ENCODE measurements at places on chromosomes 11 and 22.

GRCh38 chr11:118245936-118246562, 6.1 kb downstream of the MPZL3 start:
- DNase-seq: no peak

DNA sequence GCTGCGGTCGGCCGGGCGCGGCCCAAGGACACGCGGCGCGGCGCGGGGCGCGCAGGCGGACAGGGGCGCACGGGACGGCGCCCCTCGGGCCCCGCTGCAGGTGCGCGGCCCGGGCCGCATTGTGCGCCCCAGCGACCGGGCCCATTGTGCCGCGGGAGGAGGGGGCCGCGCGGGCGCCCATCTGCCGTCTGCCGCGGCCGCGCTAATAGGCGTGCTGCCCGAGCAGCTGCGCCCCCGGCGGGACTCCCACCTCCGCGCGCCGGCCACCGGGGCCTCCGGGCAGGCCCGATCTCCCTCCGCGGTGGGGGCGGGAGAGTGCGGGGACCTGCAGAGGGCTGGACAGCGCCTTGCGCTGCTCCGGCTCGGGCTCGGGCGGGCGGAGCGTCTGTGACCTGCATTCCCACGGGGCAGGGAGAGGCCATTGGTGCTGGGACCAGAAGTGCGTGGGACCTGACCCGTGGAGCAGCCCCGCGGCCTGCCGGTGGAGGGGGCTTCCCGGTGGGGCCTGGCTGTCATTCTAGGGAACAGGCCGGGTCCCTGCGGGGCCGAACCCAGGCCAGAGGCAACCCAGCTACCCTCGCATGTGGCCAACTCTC, 933 bp downstream of the BRSK2 start:
- no peak for DNase-seq

DNA sequence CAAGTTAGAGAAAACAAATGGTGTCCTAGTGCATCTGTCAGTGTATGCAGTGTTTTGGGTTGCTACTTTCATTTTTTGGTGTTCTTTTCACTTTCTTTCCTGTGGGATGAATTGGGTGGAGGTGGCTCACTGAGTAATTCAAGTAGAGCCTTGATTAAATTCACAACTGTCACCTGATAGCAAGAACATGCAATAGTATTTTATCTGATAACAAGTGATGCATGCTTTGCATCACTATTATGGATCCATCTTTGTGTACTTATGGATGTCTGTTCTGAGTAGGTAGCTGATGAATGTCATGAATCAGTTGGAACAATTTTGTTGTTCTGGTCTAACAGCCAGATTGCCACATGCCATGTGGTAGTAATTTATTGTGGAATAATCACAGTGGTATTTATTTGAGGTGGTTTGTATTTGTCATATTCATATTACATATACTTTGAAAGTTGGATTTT, 87.5 kb downstream of the DDX10 start:
- DNase-seq: no peak

- no peak for DNase-seq
Measured at GRCh38 chr11:131893103-131893890, 522.9 kb downstream of the NTM start.

- no peak for DNase-seq
Measured at GRCh38 chr11:77436506-77436905, 37.4 kb downstream of the PAK1 start.

DNA sequence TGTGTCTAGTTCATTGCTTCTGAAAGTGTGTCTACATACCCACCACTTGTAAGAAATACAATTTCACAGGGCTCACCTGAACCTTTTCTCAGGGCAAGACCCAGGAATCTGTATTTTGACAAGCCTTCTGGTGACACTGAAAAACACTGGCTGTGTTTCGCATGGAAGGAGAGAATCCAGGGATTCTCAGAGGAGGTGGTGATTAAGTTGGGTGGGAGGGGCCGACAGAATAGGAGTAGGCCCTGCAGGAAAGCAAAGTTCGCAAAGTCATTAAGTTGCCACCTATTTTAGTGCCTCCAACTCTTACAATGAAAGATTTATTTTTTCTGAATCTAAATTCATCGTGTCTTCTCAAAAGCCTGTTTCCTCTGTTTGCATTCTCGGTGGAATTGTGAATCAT, 186.8 kb downstream of the FAT3 start:
- DNase-seq: no peak
